ENCODE measurements at places on chromosomes 2 and 18.

- no peak for DNase-seq
Measured at GRCh38 chr2:25829377-25829704, 48.9 kb downstream of the ASXL2 start.

GRCh38 chr18:54845787-54846186 lies 17.5 kb downstream of the RAB27B start:
- DNase-seq: no peak

DNA sequence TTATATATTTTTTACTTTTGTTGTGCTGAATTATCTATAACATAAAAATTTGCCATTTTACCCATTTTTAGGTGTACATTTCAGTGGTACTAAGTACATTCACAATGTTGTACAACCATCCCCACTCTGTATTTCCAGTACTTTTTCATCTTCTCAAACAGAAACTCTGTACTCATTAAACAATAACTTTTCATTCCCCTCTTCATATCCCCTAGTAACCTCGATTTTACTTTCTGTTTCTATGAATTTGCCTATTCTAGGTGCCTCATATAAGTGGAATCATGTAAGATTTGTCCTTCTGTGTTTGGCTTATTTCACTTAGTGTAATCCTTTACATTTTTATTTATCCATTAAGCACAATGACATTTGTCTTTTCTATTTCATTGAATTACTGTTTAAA lies 51.3 kb downstream of the GTF2A1L start:
- DNase-seq: no peak

DNA sequence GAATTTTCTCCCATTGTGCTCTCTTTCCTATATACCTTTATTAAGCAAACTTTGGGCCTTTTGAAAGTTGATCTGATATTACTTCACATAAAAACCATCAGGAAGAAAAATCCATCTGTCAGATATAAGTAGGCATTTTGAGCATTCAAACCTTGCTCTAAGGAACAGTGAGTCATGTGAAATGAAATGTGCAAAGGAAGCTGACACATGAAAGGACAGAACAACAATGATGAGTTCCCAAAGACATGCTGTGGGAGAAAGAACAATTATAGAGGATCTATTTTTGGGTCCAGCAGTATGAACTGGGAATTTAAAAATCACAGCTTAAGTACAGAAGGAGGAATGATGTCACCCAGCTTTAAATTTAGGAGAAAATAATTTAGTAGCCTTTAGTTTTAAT lies 18.1 kb downstream of the CALCRL start:
- DNase-seq: no peak
